ENCODE measurements at places on chromosomes 5 and 9.

- DNase-seq = no peak
Observed at GRCh38 chr9:116979456-116979855, 292.4 kb downstream of the TRIM32 start.

- no peak for DNase-seq
Observed at GRCh38 chr5:73858776-73859175, 232.8 kb downstream of the ARHGEF28 start.

GRCh38 chr9:90953200-90953599, 151.6 kb downstream of the SYK start:
- DNase-seq = no peak

- no peak for DNase-seq
Observed at GRCh38 chr5:168015506-168015905, 275.9 kb upstream of the WWC1 start.

DNA sequence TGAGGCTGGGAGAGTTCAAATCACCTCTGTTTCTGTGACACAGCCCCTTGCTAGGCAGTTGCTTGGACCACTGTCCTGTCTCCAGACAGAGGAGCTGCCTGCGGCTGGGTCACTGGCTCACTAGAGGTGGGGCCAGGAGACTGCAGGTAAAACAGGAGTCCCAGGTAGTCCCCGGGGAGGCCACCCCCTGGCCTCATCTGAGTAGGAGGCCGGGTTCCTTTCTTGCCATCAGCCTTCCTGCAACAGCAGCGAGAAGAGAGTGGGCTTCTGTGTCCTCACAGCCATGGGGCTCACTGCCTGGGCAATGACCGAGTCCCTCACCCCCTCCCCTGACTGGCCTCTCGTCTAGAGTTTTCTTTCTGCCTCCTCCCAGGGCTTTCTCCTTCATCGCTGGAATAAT, 197.5 kb downstream of the CDK5RAP2 start:
- no peak for DNase-seq

DNA sequence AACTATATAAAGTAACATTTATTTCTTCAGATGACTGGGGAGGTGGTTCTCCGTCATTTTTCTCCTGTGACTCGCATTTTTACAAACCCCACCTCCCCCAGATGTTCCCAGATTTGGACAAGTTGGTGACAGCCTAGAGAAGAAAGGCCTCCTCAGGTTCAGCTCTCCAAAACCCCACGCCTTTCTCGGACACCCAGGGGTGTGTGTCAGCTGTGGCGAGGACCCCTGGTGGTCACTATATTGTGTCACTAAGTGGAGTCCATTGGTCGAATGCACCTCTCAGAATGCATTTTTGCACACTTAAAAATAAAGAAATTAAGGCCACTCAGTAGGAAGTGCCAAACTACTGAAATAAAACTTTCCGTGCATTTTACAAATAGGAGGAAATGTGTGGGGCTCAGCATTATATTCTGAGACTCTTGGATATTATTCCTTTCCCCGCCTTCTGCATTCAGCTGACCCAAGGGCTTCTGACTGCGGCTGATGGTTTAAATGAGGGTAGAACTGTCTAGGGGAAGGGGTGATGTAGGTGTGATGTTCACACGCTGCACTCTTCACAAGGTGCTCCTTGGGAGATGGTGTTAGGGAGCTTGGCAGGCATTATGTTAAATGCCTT, 47.6 kb downstream of the ACO1 start:
- DNase-seq = peak; percentile 62

- no peak for DNase-seq
Observed at GRCh38 chr9:12801663-12802062, 26.8 kb downstream of the LURAP1L start.

DNA sequence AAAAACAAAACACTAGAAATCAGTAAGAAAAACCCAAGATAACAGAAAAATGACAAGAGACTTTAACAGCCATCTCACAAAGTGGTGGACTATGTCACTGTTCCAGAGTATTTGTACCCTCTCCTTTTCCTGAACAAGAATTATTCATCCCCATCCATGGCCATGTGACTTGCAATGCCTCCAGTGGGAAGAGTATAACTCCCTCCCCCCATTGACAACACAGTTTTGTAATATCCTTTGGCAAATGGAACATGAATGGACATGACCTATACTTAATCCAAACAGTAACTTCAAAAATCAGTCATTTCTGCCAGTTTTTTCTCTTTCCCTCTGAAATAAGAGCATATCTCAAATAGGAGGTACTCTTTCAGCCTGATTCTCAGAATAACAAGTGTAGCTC, 33.9 kb downstream of the PTBP3 start:
- DNase-seq = no peak

DNA sequence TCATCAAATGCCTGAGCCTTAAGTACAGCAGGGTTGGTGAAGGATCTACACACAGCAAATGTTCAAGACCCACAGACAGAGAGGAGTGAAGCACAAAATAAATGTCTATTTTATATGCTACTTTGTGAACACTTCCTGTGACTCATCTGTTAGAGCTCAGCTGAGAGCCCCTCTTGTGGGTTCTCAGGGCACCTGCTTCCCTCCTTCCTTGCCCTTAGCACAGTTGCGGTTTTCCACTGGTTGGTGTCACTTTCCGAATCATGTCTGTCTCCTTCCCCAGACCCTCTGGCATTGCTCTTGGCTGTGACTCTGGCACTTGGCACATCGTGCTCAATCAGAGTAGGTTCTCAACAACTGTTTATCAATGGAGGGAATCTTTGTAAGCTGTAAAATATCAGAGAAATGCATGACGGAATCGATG, 128.5 kb upstream of the STC2 start:
- no peak for DNase-seq

- DNase-seq = no peak
Observed at GRCh38 chr5:142827934-142828576, 57.9 kb downstream of the ARHGAP26 start.

GRCh38 chr9:31744589-31744988, 639.9 kb upstream of the ACO1 start:
- no peak for DNase-seq

GRCh38 chr5:146720107-146720506, 158.4 kb downstream of the PPP2R2B start:
- no peak for DNase-seq

DNA sequence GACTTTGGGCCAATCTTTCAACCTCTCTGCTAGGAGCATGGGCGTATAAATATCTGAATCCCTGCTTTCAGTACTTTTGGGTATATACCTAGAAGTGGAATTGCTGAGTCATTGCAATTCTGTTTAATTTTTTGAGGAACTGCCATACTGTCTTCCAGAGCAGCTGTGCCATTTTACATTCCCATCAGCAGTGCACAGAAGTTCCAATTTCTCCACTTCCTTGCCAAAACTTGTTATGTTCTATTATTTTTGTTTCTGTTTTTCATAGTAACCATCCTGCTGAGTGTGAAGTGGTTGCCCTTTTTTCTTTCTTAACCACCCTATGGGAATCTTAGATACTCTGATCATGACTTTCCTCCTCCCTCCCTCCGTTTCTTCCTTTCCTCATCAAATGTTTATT, 11.1 kb upstream of the CCIN start:
- DNase-seq = no peak

- no peak for DNase-seq
Observed at GRCh38 chr9:112334432-112334841, 1.0 kb upstream of the PTBP3 start.

DNA sequence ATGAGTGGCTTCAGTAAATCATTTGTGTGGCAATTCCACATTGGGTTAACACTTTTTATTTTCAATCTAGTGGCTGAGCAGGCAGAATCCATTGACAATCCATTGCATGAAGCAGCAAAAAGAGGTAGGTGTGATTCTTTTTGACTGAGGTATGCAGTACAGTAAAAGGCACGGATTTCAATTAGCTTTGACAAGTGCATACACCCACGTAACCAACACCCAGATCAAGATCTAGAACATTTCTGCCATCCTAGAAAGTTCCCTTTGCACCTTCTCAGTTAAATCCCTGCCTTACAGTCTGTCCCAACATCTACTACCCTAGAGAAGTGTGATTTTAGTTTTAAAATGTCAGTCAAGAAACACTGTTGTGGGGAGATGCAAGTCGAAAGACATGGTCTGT, 43.4 kb downstream of the OSTF1 start:
- DNase-seq = no peak

DNA sequence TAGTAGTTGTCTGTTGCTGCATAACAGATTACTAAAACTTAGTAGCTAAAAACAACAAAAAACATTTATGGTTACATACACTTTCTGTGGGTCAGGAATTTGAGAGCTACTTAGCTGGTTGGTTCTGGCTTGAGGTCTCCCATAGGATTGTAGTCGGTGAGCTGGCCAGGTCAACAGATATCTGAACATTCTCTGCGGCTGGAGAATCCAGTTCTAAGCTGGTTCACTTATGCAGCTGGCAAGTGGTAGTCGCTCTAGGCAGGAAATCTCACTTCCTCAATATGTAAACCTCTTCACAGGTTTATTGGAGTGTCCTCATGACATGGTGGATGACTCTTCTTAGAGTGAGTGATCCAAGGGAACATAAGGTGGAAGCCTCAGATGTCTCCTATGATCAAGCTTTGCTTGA, 65.7 kb upstream of the TNFAIP8 start:
- no peak for DNase-seq

- DNase-seq = no peak
Observed at GRCh38 chr5:179599100-179599499, 24.4 kb downstream of the HNRNPH1 start.

GRCh38 chr9:18173923-18174322, 300.0 kb upstream of the ADAMTSL1 start:
- DNase-seq = no peak

DNA sequence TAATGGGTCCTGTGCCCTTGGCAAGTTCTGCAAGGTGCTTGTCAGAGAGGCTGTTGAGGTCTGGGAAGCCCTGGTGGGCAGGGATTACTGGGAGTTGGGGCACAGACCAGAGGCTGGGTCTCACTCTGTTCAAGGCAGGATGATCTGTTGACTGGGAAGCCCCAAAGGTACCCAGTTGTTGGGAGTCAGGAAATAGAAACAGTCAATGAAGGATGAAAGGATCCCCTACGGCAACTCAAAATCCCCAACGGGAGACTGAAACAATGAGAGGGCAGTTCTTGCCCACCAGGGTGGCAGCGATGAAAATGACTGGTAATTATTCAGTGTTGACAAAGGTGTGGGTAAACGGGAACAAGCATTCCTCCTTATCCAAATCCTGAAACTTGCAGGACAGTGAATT, 31.2 kb downstream of the BNIP1 start:
- no peak for DNase-seq

GRCh38 chr5:124729720-124730359, 16.6 kb downstream of the ZNF608 start:
- no peak for DNase-seq

DNA sequence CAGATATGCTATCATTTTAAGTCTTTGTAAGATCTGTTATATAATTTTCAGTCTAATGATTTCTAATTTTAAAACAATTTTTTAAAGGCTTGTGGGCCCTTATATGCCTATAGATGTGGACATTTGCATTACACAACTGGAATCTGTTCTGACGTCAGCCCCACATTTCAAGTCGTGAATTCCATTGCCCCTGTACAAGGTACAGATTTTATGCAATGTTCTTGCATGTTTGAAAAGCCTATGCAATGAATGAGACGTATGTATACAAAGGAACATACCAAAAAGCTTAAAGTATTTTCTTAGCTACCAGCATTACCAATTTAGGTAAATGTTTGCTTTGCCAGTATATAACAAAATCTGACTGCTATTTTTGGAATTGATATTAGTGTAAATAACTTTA, 77.2 kb downstream of the ITGA1 start:
- DNase-seq = no peak

- no peak for DNase-seq
Observed at GRCh38 chr5:28165096-28165495, 1126.7 kb upstream of the CDH9 start.

GRCh38 chr9:87644659-87645058, 81.3 kb upstream of the CTSL start:
- DNase-seq = no peak

DNA sequence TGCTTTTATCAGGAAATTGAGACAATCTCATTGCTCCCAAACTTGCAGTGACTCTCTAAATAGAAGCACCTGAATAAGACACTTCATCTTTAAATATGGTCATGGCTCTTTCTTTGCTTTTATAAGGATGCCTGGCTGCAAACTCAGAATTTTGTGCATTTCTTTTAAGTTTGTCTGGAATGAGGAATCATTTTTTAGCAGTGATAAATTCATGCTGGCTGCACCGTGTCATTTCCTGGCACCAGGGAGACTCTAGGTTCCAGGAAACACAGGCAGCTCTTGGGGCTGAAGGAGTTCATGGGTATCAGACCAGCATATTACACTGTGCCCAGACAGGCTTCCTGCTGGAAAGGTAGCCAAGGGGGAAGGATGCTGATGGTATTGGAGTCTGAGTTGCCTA, 109.9 kb downstream of the NUDT12 start:
- DNase-seq = no peak

DNA sequence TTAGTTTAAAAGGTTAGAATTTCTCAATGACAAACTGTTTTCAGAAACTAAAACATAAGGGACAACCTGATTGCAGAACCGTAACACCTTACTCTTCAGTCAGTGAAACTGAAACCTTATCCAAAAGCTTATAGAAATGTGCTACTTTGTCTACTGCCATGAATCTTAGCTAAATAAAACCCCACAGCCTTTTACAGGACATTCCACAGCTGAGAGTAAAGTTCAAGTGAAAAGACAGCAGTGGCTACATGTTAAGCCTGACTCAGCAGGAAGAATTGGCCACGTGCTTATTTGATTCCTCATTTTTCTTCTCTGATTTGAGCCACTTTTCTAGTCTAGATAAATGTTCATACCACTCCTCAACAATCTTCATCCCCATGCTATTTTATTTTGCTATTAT, 278.7 kb upstream of the ISL1 start:
- DNase-seq = no peak

DNA sequence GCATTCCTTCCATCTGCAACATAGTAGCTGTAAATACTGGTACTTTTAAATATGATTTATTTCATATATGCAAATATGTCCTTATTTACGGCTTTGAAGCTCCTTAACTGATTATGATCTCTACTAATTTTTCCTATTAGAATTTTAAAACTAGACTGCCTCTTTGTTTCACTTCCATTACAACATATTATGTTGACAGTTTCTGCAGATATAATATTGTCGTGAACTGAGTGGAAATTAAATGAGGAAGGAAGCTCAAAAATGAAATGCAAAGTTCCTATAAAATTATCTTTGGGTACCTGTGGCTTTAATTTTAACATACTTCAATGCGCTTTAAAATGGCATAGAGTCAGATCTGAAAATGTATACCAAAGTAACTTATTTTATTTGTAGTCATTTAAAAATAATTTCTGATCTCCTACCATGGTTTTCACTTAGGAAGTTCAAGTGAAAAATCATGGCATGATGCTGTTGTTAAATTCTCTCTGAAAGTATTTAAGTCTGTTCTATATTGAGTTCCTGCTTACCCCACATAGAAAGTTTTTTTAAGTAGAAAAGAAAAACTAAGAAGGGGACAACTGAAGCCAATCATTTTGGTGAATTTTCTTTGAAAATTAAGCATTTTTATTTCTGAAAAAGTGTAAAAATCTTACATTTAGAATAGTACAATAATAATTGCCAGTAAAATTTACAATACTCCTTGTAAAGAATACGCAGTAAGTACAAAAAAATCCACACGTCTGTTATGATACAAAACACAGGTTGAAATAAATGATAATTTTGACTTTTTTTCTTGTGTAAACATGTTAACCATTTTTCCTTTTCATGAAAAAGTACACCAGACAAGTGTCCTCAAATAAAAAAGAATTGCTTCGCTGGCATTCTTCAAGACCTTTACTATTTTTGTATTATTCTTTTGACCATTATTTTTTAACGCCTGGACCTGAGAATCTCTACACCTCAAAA, 2.6 kb downstream of the FOXD1 start:
- no peak for DNase-seq

Data from activated CD8-positive, alpha-beta memory T cell treated with anti-CD3 and anti-CD28 coated beads for 24 hours (primary cell).